Activated CD4-positive, alpha-beta memory T cell treated with anti-CD3 and anti-CD28 coated beads for 36 hours (primary cell): ENCODE measurements at places on chromosomes 4 and X. TPM values are rescaled to one million over a fixed set of nuclear protein-coding genes. Genes with fewer than 3 reads are reported as not detected.

DNA sequence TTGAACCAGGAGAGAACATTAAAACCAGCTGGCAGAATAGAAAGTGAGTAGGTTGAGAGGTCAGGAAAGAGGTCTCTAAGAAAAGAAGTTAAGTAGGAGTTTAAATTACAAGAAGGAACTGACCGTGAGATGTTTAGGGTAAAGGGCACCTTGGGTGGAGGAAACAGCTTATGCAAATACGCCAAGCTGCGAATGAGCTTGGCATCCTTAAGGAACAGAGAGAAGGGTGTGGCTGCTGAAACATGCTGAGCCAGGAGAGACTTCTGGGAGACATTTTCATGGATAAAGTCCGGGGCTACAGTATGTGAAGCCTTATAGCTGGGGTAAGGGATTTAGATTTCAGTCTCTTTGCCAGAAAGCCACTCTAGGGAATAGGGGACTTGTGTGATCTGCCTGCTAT, 249.1 kb downstream of the KCNIP4 start:
- DNase-seq, result no peak

DNA sequence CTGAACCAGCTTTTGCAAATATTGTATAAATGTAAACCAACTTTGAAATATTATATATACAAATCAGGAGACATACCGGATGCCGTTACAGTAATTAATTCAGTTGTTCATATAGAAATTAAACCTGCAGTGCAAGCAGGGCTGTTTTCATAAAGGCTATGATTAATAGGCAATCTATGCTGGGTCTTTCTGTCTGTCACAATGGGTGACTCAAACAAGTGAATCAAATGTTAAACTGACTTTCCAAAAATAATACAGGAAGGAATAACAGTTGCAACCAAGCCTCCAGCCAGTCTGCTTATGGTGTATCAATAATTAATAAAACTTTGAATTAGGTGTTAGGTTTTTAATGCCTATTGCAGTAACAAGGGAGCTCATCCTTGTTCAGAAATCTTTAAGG, 43.9 kb downstream of the GABRB1 start:
- no peak for DNase-seq

GRCh38 chrX:139834879-139835278, 98.0 kb downstream of the ATP11C start:
- DNase-seq, result no peak

DNA sequence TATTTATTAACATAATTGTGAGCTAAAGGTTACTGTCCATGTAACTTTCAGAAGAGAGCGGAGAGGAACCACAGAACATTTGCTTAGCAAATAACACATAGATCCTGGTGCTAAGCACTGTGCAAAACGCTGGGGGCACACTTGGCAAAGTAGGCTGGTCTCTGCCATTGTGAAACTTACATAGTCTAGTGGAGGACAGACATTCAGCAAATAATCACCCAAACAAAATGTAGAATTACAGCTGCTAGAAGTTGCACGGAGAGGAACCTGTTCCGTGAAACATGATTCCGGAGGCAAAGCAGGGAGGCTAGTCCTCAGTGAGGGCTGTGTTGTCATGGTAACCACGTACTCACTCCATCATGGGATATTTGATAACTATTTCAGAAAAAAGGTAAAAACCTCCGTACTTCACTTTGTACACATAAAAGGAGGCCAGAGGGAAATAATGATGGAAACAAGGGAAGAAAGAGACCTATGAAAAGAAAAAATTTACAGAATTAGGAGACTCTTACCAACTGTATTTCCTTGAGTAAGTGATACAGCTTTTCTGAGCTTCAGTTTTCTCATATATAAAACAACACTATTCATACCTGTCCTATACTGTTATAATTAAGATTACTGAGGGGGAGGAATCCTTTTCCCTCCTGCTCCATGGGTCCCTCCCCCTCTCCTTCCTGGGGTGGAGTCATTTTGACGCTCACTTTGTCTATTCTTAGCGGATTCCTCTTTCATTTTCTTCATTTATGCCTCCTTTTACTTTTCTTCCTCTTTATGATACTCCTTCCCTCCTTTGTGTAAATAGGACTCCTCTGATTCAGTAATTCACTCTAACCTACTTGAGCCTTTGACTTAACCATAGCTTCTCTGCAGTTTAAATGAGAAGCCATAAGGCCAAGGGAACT, 825 bp upstream of the RASGEF1B start:
- DNase-seq, result peak; percentile 55

DNA sequence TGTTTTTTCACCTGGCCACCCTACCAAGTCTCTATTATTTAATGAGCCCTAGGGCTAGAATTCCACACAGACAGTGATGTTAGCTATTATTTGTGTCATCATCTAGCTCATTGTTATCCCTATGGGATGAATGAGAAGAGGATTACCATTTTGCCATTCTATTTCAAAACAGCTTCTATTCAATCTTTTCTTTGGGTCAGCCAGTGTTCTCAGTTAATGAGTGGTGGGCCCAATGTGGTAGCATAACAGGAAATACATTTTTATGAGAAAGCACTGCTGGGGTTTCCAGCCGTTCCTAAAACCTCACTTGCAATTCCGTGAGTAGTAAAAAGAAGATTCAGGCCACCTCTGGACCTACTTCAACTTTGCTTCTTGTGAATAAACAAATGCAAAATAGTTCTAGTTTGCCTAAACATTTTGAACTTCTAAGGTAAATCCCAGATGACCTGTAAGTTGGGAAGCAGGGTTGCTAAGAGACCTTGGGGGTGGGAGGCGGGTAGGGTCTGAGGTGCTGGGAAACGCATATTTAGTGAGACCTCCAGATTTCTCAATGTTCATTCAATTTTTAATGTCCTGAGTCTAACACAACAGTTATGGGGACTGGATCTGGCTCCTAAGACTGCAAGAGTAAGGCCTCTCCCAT, 24.8 kb upstream of the CYP2U1 start:
- DNase-seq, result no peak

Gene GLUD2
- 1.4 TPM for total RNA-seq

Gene LIN54
- 21.5 TPM for total RNA-seq

DNA sequence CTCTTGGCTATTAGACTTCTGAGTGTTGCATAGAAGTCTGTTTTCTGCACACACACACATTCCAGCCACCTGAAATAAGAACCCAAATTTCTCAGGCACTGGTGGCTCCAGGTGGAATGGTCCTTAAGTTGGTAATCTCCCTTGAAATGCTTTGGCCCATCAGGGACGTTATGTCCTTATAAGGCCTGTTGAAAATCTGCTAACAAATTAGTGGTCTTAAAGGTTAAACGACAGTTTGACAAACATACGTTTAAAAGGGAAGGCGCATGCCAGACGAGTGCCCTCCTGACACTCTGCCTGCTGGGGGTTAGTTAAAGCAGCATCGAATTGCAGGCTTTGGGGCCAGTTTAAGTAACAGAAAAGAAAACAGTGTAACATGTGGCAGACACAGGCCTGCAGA, 125.0 kb downstream of the TBX22 start:
- DNase-seq, result no peak
